Activated T-helper 1 cell treated with anti-CD3 and anti-CD28 coated beads, Interleukin-12 subunit alpha, Interleukin-12 subunit beta, Interleukin-2, Interleukin-4 antibody, amounts not matched to agents 30 ng/mL and 10 ng/mL and 1 ng/mL, durations not matched to agents 14 hours and 24 hours and 36 hours (primary cell): ENCODE measurements at places on chromosomes 2 and 18. TPM values are rescaled to one million over a fixed set of nuclear protein-coding genes. Genes with fewer than 3 reads are reported as not detected.

Gene POTEI
- not detected in 2 replicates for total RNA-seq

Gene C2orf72
- 0.15 TPM in 1 of 2 replicates, not detected in the other for total RNA-seq

Gene ANKRD62
- total RNA-seq = not detected in 2 replicates

Gene PECR
- total RNA-seq = 14.0 and 17.6 TPM in 2 replicates

Gene TTLL4
- 70.6 and 78.3 TPM in 2 replicates for total RNA-seq

Gene TUBB8B
- not detected in 2 replicates for total RNA-seq

DNA sequence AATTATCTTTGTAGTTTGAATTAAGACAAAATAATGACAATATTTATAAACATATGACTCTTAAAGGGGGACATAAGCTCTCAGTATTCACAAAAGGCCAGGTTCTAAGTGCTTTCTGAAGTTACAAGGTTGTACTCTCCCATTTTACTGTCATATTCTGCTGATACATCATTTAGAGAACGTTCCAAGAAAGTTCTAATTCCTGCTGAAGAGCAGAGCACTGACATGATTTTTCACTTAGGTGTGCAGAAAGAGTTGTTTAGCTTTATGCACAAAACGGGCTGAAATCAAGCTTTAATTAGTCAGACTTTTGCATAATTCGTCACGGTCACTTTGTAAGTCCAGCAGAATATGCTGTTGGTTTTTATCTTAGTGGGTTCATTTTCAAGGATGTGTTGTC is 37.3 kb downstream of the ADAM23 start:
- no peak for DNase-seq

DNA sequence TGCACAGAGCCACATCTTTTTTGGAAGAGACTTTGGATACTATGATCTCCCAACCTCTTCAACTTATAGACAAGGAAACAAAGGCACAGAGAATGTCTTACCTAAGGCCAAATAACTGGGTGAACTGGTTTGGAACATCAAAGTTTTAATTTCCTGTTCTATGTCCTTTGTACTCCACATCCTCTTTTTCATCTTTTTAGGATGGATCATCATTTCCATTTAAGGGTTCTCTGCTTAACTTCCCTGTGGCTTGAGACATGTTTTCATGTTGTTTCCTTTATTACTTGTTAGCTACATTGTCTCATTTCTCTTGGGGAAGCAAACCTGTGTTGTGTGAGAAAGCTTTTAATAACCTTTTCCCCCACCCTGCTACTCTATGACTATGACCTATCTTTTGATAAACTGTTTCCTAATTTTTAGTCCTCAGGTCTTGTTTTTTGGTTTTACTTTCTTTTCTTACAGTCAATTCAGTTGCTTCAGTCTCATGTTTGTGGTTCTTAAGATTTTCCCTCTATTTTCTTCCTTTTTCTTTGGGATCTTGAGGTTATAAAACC is 22.5 kb upstream of the RMND5A start:
- no peak for DNase-seq

DNA sequence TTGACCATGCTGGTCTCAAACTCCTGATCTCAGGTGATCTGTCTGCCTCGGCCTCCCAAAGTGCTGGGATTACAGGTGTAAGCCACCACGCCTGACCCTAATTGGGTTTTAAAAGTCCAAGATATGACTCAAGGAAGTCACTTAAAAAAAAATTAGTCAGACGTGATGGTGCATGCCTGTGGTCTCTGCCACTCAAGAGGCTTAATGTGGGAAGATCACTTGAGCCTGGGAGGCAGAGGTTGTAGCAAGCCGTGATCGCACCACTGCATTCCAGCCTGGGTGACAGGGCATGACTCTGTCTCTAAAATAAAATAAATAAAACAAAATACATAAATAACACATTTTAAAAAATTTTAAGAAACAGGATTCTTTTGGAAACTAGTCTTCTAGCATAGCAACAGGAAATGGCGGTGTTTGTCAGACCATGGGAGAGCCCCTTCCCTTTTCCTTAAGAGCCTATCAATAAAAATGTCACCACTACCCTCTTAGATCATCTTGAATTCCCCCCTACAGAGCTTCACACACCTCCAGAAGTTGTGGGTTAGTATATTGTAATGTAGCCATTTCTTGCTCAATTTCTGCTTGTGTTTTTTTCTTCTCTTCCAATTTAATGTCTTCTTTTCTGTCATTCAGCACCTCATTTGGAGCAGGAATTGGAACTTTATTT is 20.1 kb downstream of the SFT2D3 start:
- DNase-seq = no peak

GRCh38 chr2:233059797-233060500 is at the start of gene INPP5D:
INPP5D (plus strand) TSS chr2:233060342; CDS start chr2:233060479, 137 bp downstream.
- DNase-seq = peak; percentile 68

GRCh38 chr2:170408461-170409163 is 230.7 kb downstream of the MYO3B start:
- DNase-seq = no peak
